Pons (tissue), 1 donor: ENCODE measurements at places on chromosomes 3 and 15.

DNA sequence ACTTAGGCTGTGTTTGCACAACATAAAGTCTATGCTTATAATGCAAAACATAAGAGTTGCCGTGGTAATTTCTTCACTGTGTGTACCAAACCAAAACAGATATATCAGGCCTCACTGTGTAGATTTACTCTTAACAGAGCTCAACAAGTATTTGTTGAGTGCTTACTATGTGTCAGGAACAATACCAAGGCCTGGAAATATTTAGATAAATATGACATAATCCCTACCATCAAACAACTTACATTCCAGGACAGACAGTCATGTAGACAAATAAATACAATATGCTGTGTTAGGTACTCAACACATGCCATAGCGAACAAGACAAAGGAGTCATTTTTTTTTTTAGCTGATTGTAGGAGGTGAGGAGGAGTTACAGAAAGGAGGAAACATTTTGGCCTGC, 554.0 kb downstream of the NSUN3 start:
- DNase-seq: no peak

DNA sequence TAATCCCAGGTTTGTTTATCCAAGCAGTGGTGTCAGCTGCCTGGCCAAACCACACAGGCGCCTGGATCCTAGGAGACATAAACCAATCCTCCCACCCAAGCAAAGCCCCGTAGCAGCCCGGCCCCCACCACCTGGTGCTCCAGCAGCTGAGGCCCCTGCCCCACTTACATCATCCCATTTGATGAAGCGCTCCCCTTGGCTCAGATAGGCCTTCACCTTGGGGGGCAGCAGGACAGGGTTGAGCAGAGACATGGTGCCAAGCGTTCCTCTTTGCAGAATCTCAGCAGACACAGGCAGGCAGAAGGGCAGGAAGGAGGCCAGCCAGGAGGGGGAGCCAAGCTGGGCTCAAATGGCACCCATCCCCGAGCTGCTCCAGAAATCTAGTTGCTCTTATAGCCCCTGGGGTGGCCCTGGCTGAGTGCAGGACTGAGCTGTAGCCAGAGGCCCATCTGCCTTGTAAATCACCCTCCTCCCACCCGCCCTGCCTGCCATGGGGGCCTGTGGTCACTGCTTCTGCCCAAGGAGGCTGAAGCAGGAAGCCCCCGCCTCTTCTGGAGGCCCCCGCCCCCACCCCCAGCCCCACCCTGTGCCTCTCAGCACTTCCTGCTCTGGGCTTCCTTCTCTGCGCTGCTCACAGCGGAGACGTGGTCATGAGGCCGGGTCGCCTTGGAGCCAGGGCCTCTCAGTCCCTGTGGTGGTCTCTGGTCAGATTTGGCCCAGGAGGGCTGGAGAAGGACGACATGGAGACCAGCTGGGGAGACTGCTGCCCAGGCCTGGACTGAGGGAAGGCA, at the start of gene PLCB2:
PLCB2 (minus strand) TSS at position 515 of the 791 bp plus-strand sequence; CDS start at position 252, 263 bp downstream.
- peak; percentile 32 for DNase-seq

DNA sequence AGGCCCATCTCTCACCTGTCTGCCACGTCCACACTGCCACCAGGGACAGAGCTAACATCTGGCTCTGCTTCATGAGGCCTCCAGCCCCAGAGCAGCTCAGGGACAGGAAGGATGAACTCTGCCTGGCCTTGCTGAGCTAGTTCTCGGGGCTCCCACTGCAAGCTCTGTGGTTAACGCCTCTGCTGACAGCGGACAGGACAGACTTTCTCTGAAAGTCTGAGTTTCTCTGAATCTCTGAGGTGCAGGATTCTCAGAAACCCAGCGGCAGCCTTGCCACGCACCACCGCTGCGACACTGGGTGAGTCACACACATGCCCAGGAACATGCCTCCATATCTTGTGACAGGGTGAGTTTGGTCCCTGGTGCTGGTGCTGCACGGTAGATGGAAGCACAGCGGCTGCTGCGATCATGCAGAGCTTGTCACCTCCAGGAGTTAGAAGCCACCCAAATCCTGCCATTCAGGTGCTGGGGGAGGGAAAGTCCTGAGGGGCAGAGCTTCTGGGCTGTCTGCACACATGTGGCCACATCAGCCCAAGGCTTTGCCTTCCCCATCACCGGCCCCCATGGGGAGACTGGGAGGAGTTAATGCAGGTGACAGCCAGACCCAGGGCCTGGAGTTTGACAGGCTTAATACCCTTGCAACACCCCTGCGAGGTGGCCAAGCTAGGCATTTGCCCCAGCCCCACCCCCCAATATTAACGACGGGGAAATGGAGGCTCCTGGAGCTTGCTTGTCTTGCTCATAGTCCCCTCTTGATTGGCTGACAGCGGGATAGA, 267.0 kb downstream of the PLCL2 start:
- DNase-seq: no peak

DNA sequence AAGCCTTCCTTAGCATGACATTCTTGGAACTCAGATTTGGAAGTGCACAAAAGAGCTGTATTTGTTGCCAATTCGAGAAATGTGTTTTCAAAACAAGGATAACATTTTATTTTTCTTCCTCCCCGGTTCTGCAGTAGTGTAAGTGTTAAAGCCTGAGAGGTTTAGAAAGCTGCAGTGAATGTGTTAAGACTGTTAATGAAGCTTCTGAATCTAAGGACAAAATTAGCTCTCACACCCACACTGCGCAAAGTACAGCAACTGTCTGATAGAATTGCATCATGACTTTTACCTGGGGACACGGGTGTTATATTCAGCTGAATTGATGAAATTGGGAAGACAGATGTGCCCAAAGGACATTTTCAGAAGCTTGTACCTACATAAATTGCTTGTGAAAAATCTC, 344.4 kb downstream of the CADM2 start:
- peak; percentile 79 for DNase-seq

GRCh38 chr3:115804200-115804599, 180.9 kb downstream of the GAP43 start:
- no peak for DNase-seq
